Motor neuron (in vitro differentiated cells): ENCODE measurements at places on chromosomes 4 and X. TPM values are rescaled to one million over a fixed set of nuclear protein-coding genes. Genes with fewer than 3 reads are reported as not detected.

DNA sequence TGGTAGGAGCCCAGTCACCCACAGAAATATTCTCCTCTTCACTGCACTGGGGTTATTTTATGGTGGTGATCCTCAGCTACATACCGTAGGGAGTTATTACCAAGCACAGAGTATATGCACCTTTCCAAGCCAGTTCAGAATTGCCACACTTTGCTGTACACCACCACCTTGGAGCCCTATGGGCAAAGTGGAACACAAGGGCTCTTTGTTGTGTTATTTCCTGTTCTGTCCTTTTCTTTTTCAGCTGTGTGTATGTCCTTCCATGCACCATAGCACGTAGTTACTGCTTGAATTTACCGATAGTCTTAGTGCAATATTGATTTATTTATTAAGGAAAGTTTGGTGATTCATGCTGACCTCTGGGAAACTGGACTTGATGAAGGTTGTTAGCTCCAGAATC, 8.3 kb downstream of the RNF128 start:
- ATAC-seq = no peak

GRCh38 chr4:808860-809570, 16.9 kb downstream of the CPLX1 start:
- ATAC-seq = no peak

GRCh38 chr4:1419708-1420107, 13.5 kb upstream of the NKX1-1 start:
- no peak for ATAC-seq

The HSD17B13 gene
- 0.60 and 0.69 TPM in 2 replicates for total RNA-seq

The SSX3 gene
- total RNA-seq = not detected in 2 replicates

GRCh38 chr4:40651280-40651679, 21.6 kb upstream of the RBM47 start:
- no peak for ATAC-seq

- no peak for ATAC-seq
Observed at GRCh38 chrX:46838974-46839480, 2.2 kb downstream of the RP2 start.

DNA sequence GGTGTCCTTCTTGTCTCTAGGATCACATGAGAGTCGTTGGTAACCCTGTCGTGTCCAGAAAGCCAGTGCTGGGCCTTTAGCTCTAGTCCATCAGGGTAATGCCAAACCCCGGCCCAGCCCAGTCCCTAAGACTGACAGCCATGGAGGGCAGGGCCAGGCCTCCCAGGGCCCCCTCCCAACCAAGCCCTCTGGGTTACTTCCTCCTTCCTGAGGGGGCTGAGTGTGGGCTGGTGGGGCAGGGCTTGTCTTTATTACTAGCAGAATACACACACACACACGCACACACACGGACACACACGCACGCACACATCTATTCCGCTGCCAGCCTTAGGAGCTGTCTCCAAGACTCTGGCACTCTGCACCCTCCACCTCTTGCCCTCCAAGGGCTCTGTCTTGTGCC, 35.6 kb upstream of the CDKN2AIP start:
- no peak for ATAC-seq

DNA sequence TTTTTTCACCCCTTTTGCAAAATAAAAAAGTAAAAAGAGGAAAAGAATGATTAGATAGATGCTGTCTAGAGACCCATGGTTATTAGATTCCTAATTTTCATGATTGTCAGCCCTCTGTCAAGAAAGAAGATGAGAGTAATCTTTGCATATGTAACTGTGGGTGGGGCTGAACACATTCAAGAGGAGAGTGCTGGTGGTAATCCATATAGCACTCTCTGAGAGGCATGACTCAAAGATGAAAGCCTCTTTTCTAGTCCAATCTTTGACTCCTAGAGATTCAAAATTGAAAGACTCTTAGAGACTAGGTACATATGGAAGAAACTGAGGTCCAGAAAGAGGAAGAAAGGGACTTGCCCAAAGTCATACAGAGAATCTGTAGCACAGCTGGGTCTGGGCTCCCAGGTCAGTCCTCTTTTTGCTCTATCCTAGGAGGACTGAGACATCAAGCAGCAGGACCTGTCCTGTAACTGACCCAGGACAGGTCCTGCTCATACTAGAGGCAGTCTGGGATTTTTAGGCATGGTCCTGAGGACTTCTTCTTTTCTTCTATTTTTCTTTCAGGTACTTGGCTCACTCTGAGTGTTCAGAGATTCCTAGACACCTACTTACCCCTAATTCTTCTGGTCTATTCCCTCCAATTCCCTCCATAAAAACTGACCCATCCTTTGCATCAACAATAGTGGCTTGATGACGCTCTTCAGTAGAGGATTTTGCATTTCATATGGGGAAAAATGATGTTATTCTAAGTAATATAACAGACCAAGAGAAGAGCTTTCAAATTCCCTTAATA, 23.8 kb downstream of the VSIG4 start:
- ATAC-seq = no peak

- no peak for ATAC-seq
Observed at GRCh38 chr4:71446479-71447081, 107.8 kb downstream of the SLC4A4 start.

The PGK1 gene
- total RNA-seq = 408 and 410 TPM in 2 replicates

DNA sequence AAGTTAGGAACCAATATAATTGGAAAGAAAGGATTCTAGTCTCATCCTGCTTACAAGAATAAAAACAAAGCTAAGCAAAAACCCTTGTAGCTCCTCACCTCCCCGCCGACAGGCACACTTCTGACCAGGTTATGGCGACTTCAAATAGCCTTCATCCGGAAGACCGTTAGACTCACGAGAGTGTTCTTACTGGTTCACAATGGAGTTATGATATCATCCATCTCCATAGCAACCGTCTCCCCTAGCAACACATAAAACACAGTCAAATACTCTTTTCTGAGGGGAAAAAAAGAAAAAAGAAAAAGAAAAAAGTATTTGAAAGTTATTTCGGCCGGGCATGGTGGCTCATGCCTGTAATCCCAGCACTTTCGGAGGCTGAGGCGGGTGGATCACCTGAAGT, at the start of gene IL13RA2:
IL13RA2 (minus strand) TSS at position 162 of the 400 bp plus-strand sequence. CDS start 347 bp downstream, outside the sequence.
- no peak for ATAC-seq

The LNX1 gene
- 9.5 and 13.2 TPM in 2 replicates for total RNA-seq

The SRPK3 gene
- total RNA-seq = 5.0 and 6.2 TPM in 2 replicates

The C4orf51 gene
- total RNA-seq = not detected in 2 replicates

DNA sequence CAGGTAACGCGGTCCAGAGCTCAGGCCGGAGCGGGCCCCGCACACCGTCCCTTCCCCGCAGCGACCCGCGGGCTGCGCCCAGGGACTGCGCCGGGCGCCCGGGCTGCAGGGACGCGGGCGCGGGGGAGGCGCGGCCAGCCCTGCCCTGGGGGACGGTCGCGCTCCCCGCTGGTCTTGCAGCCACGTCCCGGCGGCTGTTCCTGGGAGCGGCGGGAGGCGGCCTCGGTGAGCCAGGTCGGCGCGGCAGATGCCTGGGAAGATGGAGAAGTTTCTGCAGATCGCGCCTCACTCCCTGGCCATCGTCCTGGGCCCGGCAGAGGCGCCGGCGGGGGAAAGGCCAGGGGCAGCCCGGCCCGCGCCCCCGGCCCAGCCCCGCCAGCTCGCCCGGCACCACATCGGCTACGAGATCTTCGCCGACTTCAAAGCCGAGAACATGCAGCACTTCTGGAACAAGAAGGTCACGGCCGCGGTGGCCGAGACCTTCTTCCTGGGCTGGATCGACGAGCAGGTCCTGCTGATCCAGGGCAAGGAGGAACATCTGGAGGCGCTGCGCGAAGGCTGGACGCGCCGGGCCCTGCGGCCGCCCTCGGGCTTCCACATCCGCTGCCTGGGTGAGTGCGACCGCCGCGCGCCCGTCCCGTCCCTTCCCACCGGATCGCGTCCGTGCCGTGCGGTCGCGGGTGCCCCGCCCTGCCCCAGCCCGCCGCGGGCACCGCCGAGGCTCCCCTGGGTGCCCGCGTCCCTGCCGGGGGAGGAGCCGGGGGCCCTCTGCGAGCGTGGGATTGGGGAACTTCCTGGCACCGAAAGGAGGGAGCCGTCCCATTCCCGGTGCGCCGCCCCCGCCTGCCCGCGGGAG, 107.4 kb upstream of the STOX2 start:
- peak; percentile 50 for ATAC-seq

DNA sequence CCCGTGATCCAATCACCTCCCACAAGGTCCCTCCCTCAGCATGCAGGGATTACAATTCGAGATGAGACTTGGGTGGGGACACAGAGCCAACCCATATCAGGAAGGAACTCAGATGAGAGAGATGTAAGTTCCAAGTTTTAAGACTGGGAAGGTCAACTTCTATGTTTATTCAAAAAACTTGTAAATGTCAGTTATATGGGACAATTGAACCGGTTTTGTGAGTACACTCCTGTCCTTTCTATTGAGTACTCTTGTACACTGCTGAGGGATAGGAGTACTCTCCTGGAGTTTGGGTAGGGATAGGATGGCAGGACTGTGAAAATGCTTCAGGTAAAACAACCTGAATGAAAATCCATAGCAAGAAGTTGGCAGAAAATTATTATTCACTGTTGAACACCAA, 239.1 kb downstream of the ZNF674 start:
- no peak for ATAC-seq

DNA sequence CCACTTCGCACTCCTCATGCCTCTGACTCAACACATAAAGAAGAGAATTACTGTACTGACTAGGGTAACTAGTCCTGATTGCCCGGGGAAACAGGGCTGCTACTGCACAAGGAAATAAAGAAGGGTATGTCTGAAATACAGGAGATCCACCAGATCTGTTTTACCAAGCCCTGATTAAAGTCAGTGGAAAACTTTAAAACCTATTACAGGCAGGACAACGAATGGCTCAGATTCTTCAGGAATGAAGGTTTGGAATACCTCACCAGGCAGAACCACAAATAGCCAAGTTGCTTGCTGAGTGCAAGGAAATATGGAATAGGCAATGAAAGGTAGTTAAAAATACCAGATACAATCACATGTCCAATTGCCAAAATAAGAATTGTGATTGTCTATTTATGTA, 17.3 kb downstream of the LAMTOR3 start:
- ATAC-seq = no peak

GRCh38 chr4:151407466-151408379, 1.3 kb upstream of the FHIP1A start:
- no peak for ATAC-seq

- no peak for ATAC-seq
Observed at GRCh38 chr4:60992037-60992436, 208.1 kb upstream of the ADGRL3 start.

The CYSLTR1 gene
- 0.25 TPM in 1 of 2 replicates, not detected in the other for total RNA-seq

- ATAC-seq = no peak
Observed at GRCh38 chrX:150849996-150850720, 48.3 kb downstream of the CD99L2 start.

The KLHL4 gene
- total RNA-seq = 2.1 and 3.2 TPM in 2 replicates

DNA sequence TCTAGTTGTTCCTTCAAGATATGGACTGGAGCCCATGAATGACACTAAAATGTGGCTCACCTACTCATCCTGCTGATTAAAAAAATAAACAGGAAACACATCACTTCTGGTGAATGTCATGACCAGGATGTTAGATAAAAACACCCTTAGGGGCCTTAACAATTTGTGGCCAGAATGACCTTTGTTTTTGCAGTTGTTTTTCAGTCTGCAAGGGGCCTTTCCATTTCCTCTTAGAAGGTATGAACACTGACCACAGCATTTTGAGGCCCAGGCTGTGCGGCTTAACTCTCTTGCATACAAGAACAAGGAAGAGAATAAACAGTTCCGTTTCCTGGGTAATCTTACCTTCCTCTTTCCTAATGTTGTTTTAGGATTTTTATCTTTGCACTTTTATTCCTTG, 113.2 kb downstream of the IL1RAPL2 start:
- ATAC-seq = no peak

The SOD3 gene
- 0.45 TPM in 1 of 2 replicates, not detected in the other for total RNA-seq

DNA sequence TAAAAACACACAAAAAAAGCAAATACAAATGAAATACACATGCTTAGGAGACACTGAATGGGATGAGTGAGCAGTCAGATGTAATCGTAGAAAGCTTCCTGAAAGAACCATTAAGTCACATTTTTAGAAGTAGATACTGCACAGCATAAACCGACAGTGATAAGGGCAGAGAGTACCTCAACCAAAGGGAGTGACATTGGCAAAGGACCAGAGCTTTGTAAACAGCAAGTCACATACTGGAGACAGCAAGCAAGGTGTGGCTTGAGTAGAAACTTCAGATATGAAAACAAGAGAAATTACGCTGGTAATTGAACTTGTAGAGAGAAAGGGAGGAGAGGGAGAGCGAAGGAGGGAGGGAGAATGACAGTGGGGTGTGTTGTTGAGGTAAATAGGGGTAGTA, 92.0 kb downstream of the CHRDL1 start:
- ATAC-seq = no peak

GRCh38 chr4:124203613-124204238, 508.8 kb downstream of the ANKRD50 start:
- no peak for ATAC-seq

The FGF2 gene
- 40.3 and 48.7 TPM in 2 replicates for total RNA-seq

GRCh38 chrX:140661643-140662042, 47.9 kb upstream of the LINC00632 start:
- peak; percentile 56 for ATAC-seq

DNA sequence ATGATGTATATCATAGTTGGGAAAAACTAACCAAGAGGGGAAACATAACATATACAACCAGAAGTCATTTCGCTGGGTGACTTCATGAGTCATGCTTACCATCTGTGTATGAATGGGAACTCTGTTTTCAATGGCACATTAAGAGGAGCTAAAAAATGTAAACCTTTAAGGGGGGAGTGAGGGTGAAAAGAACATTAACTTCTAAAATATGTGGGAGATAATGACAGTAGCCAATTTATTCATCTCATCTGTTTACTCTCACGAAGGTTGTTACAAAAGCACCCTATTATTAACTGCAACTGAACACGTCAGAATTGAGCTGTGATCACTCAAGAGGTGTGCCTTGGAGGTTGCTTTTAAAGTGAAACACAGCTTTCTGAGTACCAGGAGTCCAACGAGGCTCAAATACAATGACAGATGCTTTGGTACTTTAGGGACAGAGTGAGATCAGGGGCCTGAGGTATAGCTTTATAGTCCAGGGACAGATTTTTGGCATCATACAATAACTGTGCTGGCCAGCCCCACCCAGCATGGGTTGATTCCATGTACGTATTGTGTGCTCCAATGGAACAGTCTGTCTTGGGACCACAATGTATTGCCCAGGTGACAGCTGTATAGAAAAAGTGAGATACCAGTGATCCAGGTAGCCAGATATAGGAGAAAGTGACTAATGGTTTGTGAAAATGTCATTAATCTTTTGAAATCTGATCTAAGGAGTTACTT, 107.3 kb downstream of the AMMECR1 start:
- no peak for ATAC-seq

The TLR6 gene
- 0.71 and 1.0 TPM in 2 replicates for total RNA-seq

GRCh38 chrX:68273887-68274286, 159.4 kb downstream of the OPHN1 start:
- ATAC-seq = peak; percentile 82
